ENCODE measurements at places on chromosomes 4 and X.
A peak's percentile ranks its signal among the peaks of the same experiment; 100 is the strongest.

DNA sequence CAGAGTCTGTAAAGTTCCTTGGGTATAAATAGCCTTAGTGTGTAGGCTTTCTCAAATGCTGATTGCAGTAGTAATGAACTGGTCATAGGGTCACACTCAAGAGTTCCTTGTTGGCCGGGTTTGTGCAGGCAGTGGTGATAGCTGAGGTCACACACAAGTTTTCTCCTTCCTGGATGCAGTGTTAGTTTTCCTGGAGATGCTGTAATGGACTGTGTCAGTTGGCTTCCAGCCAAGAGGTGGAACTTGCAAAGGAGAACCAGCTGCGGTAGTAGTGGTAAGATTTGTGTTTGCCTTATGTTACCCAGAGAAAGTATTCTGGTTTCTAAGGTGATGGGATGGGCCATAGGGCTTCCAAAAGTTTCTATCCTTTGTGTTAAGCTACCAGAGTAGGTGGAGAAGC, 409.8 kb upstream of the FRG1 start:
- no peak for DNase-seq

DNA sequence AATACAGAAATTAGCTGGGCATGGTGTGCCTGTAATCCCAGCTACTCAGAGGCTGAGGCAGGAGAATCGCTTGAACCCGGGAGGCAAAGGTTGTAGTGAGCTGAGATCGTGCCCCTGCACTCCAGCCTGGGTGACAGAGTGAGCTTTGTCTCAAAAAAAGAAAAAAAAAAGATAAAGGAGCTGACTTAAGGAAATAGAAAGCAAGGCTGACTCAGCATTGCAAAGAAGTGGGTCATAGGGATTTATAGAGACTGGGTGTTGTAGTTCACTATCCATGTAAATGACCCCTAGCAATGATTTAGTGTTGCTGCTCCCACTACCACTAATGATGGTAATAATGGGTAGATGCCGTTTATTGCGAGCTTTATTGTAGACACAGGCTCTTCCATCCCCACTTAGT, 47.6 kb downstream of the ADD1 start:
- no peak for DNase-seq

GRCh38 chr4:120843849-120844527, 78.5 kb downstream of the PRDM5 start:
- no peak for DNase-seq

GRCh38 chrX:13419918-13420317, 100.1 kb upstream of the ATXN3L start:
- no peak for DNase-seq

DNA sequence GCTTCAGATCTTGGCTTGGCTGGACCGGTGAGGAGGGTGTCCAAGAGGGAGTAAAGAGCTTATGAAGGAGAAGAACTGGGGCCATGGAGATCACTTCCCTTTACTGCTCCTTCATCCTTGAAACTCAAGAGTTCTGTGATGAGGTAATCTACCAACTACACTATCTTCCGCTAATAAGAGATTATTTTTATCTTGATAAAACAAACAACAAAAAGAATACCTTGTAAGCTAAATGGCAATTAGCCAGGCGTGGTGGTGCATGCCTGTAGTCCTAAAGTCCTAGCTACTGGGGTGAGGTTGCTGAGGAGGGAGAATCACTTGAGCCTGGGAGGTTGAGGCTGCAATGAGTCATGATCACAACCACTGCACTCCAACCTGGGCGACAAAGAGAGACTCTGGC, 47.4 kb downstream of the HAUS3 start:
- no peak for DNase-seq

GRCh38 chr4:172962564-172963353, 205.9 kb upstream of the GALNT7 start:
- DNase-seq = peak; percentile 57

DNA sequence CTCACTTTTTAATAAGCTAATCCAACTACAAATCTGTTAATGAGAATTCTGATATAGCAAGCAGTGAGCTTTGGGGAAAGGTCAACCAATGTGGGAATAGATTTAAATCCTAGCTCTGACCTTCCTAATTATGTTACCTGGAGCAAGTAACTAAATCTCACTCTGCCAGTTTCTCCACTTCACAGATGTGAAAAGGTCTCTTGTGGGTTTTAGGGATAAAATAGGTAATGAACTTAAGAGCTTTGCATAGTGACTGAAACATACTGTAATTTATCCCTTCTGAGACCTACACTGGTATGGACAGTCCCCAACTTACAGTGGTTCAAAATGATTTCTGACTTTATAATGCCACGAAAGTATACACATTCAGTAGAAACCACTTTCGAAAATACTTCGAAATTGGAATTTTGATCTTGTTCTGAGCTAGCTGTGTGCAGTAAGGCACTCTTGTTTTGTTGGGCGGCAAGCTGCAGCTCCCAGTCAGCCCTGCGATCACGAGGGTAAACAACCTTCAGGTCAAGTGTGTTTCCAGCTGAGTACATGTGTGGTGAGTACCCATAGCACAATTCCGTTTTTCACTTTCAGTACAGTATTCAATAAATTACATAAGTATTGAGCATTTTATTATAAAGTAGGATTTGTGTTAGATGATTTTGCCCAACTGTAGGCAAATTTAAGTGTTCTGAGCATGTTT, 93.7 kb downstream of the ADGRL3 start:
- no peak for DNase-seq

GRCh38 chrX:122913764-122914163, 270.3 kb upstream of the GRIA3 start:
- DNase-seq = no peak

DNA sequence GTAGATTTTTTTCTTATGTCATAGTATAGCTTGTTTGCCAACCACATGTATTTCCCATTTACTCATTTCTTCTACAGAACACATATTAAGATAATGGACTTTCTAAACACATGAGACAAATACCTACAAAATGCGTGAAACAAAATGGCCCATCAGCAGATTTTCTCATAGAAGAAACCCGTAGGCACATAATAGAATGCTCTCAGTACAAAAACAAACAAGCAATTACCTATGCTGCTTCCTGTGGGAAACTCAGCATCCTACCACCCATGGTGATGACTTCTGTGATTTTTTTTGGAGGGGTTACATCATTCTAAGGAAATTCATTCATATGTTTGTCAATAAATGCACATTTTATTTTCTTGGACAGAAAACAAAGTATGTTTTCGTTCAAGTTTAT, 343.6 kb downstream of the SPRY1 start:
- DNase-seq = no peak

DNA sequence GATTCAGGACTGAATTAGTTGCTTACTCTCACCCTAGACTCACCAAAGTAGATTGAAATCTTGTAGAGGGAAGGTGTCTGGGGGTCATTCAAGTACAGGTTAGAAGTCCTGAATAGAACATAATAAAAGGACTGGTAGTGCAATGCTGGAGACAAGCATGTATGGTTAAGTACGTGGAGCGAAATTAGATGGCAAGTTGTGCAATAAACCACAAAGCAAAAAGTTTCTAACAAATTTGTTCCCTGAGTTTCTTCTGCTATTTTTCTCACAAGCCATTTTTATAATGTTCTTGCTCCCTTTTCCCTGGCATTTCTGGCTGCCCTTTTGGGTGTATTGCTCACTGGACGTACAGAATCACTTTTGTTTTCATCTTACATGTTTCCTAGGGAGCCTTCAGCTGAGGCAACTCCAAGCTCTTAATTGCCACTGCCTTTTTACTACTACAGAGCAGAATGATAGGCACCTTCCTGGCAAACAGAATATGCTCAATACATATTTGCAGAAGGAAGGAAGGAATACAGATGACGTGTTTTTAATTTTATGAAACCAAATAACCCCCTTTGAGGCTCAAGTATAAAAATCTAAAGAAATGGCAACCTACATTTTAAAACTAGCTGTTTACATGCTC, 23.4 kb downstream of the LANCL3 start:
- DNase-seq = no peak

GRCh38 chrX:107677501-107677901, 49.2 kb downstream of the PRPS1 start:
- DNase-seq = no peak

GRCh38 chr4:156820931-156821330, 150.7 kb downstream of the PDGFC start:
- DNase-seq = no peak
